ENCODE measurements at places on chromosomes 1 and 21.

DNA sequence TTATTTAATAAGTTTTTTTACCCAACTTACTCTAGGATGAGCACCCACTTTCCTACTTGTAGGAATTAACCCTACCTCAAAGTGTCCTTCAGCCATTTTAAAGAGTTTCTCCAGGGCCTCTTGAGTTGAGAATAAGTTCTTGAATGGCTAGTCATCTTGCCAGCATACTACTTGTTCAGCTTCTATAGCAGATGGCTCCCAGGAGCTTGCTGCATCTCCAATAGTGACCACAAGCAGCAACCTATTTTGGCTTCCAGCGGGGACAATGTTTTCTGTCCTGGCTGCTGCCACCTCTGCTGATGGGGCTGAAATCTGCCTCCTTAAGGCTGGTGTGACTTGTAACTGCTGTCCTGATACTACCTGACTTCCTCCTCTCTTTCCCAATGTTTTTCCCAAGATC is 20.8 kb upstream of the PIK3R3 start:
- no peak for DNase-seq

DNA sequence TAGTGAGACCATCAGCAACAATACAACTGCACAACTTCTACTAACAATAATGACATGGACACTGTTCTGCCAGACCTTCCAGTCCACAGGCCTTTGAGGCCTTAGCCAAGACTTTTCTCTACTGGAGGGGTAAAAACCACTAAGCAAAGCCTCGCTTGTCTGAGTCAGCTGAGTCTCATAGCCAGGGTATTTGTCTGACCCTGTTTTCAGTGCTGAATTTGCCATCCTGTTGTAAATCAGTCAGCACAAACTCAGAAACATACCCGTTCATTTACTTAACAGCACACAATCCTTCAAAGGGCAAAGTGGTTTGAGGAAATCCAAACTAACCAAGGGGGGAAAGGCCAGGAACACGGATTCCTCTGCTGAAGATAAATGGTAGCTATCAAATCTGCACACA is 537.8 kb downstream of the SMYD3 start:
- DNase-seq = peak; percentile 93

DNA sequence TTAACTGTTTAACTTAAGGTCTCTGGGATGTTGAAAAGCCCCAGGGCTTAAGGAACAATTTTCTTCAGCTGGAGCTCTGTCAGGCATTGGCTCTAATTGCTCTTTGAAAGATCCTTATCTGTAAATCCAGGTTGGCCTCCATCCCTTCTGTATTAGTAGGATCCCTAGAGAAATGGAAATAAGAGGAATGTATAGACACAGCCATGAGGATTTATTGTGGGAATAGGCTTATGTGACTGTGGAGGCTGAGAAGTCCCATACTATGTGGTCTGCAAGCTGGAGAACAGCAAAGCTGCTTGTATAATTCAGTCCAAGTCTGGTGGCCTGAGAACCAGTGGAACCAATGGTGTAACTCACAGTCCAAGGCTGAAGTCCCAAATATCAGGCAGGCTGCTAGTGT is 47.6 kb upstream of the VAV3 start:
- DNase-seq = no peak

DNA sequence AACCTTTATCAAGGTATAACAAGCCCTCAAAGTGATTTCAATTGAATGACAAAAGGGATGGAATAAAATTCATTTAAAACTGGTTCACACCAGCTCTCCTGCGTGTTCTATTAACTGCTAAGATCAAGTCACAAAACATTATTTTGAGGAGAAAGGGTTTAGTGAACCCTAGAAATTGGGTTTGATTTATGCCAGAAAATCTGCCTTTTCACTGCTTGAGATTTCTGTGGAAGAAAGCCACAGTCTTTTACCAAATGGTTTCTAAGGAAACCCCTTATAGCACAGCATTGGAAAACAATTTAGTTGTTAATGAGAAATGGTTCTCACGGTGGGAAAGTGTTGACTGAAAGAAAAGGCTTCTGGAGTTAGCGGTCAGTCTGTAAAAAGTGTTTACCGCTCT is 43.6 kb upstream of the DPH5 start:
- no peak for DNase-seq

DNA sequence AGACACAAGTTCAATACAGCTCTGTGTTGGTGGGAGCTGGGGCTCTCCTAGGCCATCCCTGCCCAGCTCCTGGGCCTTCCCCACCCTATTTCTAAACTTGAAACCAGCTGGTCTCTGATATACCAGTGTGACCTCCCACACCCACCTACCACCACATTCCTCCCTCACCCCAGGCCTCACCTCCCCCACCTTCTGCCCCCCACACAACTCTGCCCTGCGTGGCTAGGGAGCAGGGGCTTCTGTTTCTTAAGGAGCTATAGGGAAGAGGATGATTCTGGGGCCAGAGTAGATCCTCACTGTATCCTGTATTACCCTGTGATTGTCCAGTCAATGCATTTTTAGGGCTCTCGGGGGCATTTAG is 16.5 kb downstream of the NES start:
- peak; percentile 76 for DNase-seq

GRCh38 chr21:44400791-44401385 is 47.5 kb downstream of the TRPM2 start:
- no peak for DNase-seq

- DNase-seq = no peak
Observed at GRCh38 chr1:63799307-63799706, 25.5 kb downstream of the ROR1 start.

- peak; percentile 81 for DNase-seq
Observed at GRCh38 chr1:230186003-230186863, 119.2 kb downstream of the GALNT2 start.

DNA sequence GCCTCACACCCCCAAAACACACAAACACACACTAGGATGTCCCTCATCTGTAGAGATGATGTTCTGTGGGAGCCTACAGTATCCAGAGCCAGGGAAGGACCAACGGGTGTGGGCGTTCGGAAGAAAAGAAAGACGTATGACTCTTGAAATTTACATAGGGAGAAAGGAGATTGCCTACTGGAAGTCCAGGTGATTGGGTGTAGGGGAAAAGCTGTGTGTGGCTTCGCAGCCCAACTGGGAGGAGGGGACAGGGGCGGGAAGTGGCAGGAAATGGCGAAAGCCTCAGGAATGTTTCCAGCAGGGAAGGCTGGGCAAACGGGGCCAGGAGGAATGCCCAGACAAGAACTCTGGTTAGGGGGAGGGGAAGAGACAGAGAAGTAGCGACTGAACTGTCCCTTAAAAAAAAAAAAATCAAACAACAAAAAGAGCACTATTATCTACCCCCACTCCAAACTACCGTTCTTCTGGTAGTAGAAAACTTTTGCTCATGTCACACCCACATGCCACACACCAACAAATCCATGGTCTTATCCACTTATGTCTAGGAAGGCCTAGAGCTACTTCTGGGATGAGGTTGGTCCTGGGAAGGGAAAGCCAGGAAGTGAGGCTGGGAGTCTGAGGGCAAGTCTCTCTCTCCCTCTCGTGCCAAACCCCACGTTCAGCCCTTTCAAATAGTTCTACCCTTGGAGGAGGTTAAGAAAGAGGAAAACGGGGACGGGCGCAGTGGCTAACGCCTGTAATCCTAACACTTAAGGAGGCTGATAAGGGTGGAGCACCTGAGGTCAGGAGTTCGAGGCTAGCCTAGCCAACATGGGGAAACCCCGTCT is 1.8 kb upstream of the CKS1B start:
- DNase-seq = peak; percentile 84

GRCh38 chr1:229851511-229851910 is 215.5 kb upstream of the GALNT2 start:
- DNase-seq = no peak

- no peak for DNase-seq
Observed at GRCh38 chr21:31991356-31992331, 118.8 kb downstream of the HUNK start.

DNA sequence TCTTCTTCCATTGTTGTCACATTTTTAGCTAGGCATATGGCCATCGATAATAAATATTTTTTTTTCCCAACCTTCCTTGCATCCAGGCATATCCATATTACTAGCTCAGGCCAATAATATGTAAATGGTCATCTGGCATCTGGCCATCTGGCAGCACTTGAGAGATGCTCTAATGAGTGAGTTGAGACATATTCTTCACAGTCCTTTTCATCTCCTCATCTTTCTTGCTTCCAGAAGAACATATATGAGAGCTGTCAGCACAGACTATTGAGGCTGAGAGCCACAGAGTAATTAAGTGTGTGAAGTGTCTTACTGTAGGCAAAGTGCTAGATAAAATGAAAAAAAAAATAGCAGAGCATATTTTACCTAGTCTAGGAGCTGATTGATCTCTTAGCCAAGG is 628.4 kb upstream of the TMPRSS15 start:
- DNase-seq = no peak

DNA sequence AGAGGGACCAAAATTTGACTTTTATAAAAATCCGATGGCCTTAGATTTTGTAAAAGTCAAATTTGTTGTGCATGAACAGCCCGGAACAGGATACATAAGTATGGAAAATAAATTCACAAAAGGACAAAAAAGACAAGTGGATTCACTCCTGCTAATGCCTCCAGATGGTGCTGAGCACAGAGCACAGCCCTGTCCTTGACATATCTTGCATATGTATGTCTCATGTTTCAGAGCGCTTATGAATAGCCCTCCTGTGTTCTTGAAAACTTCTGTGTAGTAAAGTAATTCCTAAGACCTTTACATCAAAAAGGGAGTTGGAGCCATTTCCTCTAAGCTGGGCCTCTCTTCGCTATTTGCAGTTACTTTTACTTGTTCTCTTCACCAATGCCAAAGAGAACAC is 110.7 kb upstream of the RAB3GAP2 start:
- no peak for DNase-seq
